Amygdala (tissue), 56 donors: ENCODE measurements at places on chromosomes 16 and 17.
A peak's percentile ranks its signal among the peaks of the same experiment; 100 is the strongest.

- DNase-seq = no peak
These were observed 27.7 kb downstream of the NME3 start for GRCh38 chr16:1743376-1744337.

DNA sequence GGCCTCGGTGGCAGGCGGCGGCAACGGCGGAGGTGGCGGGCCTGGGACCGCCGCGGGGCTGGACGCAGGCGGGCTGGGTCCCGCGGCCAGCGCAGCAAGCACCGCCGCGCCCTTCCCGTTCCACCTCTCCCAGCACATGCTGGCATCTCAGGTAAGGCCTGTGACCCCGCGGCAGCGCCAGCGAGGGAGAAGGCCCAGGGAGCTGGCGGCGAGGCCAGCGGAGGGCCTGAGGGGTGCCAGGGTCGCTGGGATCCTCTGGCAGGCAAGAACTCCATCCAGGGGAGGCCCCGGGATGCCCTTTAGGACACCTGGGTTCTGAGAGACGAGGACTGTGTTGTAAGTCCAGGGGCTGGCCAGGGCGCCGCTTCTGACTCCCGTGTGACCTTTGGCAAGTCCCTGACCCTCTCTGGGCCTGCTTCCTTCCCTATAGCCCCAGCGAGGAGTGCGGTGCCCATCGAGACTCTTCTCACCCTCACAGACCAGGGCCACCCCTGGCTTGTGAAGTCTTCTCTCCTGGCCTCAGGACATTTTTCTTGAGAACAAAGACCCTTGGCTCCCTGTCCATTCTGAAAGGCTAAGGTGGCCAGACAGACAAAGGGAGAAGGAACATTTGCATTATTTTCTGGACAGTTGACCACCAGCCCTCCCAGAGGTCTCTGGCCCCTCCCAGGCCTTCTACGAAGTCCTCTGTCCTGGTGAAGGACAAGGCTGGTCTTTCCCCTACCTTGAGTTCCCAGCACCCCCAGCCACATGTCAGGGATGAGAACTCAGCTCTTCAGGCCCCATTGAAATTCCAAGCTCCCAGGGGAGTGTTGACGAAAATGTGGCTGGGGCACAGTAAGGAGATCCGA is 6.3 kb downstream of the TBX2 start:
- no peak for DNase-seq

- no peak for DNase-seq
These were observed 141.2 kb downstream of the LAT start for GRCh38 chr16:29126057-29126494.

- no peak for DNase-seq
These were observed 71.2 kb downstream of the TNRC6C start for GRCh38 chr17:78029697-78030096.

DNA sequence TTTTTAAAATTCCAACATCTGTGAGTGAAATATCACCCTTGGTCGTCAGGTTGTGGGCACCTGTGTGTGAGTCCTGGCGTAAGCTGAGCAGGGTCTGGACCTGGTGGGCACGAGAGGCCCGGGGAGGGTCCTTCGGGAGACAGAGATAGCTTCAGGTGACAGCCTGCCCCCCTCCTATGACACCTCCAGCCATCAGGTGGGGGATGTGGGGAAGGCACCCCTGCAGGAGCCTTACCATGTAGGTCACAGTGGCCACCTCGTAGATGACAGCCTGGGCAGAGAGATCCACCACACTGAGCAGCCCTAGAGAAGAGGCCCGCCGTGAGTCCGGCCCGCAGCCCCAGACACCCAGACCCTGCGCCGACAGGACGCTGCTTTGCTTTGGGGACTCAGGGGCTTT is 11.2 kb downstream of the SLC47A2 start:
- no peak for DNase-seq

- DNase-seq = no peak
These were observed 5.3 kb downstream of the TRPV1 start for GRCh38 chr17:3603870-3604259.

DNA sequence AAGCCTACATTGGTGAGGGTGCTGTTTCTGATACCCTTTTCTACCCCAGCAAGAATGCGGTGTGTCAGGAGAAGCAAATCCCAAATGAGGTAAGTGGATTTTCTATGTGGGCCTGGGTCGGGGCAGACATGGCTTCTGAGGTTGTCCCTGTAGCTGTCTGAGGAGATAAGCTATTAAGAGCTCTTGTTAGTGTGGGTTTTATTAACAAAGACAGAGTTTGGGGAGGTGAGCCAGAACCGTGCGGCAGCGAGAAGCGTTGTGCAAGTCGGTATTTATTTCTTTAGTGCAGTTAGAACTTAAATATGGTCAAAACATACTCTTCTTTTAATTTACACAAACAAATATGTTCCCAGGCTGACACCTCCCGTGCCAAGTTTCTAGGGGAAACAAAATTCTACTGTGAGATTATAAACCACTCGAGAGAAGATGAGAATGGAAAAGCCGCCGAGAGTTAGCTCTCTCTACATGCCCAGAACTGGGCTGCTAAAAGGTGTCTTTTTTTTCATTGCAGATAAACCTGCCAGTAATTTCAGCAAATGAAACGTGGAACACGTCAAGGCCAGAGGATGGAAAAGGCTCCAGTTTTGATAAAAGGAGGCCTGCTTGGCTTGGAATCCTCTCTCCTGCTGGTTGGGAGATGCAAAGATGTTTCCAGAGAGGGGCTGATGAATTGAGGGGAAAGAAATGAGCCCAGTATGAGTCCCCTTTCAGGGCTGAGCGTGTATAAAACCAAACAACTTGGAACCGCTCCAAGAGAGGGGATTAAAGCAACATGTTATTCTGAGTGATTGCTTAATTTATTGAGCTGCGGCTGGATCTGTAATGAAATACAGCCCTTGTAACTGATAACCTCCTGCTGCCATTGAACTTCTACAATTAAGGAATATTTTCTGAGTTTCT is 254.6 kb downstream of the MRTFB start:
- DNase-seq = no peak

- no peak for DNase-seq
These were observed 832 bp downstream of the ETV4 start for GRCh38 chr17:43545383-43545632.

DNA sequence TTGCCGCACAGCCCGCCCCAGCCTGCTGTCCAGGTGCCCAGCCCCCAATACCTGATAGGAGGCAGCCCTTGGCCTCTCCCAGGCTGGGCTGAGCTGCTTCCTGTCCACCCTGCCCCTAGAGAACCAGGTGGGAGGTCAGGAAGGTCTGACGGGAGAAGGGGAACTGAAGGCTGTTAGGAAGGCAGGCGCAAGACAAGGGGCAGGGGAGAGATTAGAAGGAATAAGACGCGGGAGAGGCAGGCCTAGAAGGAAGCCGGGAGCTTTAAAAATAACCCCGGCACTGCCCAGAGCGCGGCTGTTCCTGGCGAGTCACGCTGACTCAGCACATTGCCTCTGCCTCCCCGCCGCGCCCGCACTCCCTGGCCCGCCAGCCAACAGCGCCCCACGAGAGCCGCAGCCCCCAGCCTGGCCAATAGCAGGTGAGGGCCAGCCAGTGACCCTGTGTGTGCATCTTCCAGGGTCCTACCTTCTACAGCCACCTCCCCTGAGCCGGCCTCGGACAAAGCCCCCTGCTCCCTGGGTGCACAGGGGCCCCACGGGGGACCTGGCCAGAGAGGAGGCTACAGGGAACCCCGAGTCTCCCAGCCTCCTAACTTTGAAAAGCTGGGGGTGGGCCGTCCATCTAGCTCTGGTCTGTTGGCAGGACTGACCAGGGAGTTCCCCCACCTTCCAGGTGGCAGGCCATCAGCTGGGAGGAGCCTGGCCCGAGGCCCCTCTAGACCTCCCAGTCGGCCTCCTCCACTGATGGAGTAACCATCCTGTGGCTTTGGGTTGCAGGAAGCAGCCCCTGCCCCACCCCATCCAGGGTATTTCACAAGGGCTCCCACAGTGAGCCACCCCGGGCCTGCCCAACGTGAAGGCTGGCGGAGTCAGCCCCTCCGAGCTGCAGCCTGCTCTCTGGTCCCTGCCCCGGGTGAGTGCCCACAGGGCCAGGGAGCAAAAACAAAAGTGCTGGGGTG is 4.0 kb downstream of the MAFG start:
- peak; percentile 49 for DNase-seq

DNA sequence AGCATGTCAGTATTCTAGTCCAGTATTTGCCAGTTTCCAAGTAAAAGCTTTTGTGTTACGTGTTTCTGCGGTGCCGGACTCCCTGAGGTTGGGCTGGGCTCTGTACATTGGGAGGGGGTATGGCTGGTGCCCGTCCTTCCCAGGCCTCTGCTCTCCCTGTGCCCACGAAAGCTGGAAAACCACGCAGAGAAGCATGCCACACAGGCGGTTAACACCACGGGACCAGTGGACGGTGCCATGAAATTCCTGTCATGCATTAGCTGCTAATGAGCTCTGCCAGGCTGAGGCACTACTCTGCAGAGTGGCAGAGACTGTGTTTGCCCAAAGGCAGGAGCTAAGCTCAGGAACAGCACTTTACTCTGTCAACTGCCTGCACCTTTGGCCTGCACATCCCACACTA is 8.1 kb downstream of the SMIM5 start:
- no peak for DNase-seq

DNA sequence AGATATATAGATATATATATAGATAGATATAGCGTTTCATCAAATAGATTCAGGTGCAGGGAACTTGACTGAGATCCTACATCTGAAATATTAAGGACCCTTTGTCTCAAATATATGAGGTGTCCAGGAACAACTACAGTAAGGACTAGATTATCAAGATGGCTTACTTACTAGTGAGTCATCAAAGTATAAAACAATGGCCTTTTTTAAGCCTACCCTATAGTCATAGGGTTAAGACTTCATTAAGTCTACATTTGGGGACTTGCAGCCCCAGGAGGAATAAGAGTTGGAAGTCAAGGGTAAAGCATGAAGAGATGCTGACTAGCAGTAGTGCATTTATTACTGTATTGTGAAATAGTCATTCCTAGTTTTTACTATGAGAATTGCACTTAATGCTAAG is 1023.4 kb downstream of the CDH11 start:
- no peak for DNase-seq

DNA sequence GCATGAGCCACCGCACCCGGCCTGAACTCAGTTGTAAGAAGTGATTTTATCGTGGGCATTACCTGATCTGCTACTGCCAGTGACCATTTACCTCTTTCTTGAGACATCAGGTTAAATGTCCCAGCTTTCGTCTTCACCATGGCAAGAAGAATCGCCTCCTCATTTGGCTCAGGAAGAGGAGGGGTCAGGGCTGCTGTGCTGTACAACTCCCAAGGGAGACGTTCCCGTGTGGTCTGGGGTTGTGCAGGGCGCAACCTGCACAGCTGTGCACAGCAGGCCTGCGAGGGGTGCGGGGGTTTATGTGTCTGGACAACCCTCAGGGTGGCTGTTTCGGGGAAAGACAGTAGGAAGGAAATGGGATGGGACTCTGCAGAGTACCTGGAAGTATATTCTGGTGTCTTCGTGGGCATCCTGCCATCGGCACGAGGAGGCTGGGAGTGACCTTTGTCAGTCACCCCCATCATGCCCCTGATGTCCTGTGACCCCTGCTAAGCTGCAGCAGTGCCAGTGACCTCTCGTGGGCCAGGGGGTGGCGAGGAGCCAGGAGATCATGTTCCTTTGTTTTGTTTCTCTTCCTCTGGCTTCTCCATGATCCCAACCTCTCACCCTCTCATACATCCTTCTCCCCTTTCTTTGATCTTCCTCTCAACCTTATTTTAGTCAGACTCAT is 27.3 kb downstream of the CIBAR2 start:
- no peak for DNase-seq

GRCh38 chr16:56836410-56837230 is 28.4 kb upstream of the SLC12A3 start:
- no peak for DNase-seq

DNA sequence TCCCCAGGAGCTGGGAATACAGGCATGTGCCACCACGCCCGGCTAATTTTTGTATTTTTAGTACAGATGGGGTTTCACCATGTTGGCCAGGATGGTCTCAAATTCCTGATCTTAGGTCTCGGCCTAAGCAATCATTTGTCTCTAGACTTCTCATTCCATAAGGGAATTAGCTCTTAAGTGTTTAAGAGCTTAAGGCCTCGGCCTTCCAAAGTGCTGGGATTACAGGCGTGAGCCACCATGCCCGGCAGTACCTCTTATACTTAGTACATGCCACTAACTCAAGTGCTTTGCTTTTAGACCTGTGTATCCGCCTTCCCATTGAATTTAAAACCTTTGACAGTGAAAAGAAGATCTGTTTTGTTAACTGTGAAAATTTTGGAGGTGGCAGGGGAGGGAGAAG is 16.6 kb upstream of the IL21R start:
- no peak for DNase-seq

- no peak for DNase-seq
These were observed 11.2 kb downstream of the MRPL27 start for GRCh38 chr17:50361561-50362480.

GRCh38 chr16:67750466-67750865 is 31.4 kb upstream of the GFOD2 start:
- no peak for DNase-seq

- peak; percentile 13 for DNase-seq
These were observed 60.7 kb downstream of the OR1D5 start for GRCh38 chr17:3002538-3003295.

- DNase-seq = no peak
These were observed 68.3 kb downstream of the SNX11 start for GRCh38 chr17:48175692-48176470.

GRCh38 chr17:74201250-74201649 is 2.2 kb upstream of the RPL38 start:
- DNase-seq = no peak

DNA sequence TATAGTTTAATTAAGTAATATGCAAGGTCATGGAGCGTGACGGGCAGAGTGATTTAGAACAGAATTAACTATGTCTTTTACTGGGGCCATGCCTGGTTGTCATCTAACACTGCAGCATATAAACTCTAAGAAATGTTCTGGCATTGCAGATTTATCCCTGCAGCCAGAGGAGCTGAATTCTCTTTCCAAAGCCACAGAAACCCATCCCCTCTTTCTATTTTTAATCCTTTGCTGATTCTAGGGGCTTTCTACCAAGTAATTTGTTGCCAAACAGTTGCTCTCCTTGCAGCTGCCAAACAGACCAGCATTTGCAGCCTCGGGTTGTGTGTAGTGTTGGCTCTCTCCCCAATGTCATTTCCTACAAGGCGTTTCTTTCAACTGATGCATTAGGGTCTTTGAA is 243.2 kb upstream of the MON1B start:
- DNase-seq = peak; percentile 1

DNA sequence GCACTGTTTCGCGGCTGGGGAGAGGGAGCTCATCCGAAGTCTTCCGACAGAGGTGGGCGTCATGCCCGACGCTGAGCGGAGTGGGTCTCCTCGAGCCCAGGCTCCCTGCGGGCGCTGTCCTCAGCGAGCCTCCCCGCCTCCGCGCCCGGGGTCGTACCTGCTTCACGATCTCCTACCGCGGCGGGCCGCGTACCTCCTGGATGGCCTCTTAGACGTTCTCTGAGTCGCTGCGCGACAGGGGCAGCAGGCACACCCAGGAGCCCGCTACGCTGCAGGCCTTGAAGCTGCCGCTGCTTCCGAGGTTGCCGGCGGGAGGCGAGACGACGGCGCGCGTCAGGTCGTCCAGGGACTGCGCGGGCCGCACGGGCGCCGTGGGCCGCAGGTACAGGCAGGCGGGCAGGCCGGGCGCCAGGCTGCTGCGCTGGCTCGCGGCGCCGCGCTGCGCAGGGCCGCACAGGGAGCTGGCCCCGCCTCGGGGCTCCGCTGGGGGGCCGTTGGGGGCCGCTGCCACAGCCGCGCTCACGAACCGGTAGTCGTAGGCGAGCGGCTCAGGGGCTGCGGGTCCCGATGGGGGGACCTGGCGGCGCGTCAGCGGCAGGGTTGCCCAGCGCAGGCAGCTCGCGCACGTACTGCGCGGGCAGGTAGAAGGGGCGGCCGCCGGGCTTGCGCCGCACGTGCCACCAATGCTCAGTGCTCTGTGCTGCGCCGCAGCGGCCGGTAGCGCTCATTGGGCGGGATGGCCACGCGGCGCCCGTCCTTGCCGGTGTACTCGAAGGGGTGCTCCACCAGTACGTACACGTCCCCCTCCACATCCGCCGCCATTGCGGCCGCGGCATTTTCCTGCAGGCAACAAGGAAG is 116.4 kb upstream of the SMURF2 start:
- DNase-seq = no peak
